ENCODE measurements at places on chromosomes 6 and 20. TPM values are rescaled to one million over a fixed set of nuclear protein-coding genes. Genes with fewer than 3 reads are reported as not detected.

Gene NOTCH4
- 0.67 TPM for total RNA-seq

DNA sequence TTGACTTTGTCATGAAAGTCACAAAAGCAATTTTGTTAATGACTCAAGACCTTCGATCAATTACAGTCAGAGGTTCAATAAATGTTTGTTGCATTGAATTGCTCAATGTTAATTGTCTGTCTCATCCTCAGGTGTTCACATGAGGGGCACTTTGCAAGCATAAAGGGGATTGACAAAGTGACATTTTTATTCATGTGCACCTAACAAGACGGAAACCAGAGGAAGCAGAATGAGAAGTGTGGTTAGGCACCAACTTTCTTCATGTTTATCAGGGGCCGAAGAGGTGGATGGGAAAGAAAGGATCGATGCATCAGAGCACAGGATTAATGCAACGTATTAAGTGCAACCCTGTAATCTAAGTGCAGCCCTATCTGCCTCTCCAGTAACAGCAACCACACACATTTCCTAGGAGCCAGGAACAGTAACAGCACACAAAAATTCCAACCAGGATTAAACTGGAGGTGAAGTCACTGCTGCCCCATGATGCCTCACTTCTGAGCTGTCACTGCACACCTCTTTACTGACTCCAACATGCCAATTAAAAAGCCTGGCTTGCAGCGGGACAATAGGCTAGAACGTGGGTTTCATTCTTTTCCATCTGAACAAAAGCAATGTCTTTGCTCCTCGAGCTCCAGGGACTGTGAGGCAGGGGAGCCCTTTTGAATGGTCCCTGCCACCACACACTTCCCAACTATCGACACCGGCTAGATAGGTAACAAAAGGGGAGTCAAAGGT is 262.7 kb downstream of the CD83 start:
- peaks cover 6% of the 10 kb centered on the region for H3K36me3 ChIP-seq
- peaks cover 32% of the 10 kb centered on the region for H3K4me1 ChIP-seq
- H3K4me3 ChIP-seq: no peak overlapping the region
- peaks cover 2% of the 10 kb centered on the region for H3K27me3 ChIP-seq

GRCh38 chr6:53284901-53285300 is 63.8 kb downstream of the ELOVL5 start:
- no peak overlapping the region for H3K27ac ChIP-seq
- peaks cover 31% of the 10 kb centered on the region for H3K36me3 ChIP-seq
- DNase-seq: no peak
- H3K4me3 ChIP-seq: no peak overlapping the region

GRCh38 chr20:11267131-11267761 is 593.4 kb upstream of the JAG1 start:
- H3K27me3 ChIP-seq: no peaks in the 10 kb centered on the region
- DNase-seq: no peak
- H3K4me1 ChIP-seq: no peaks in the 10 kb centered on the region

GRCh38 chr20:31496761-31497295 is 17.4 kb upstream of the HM13 start:
- H3K27ac ChIP-seq: no peak overlapping the region
- no peak overlapping the region for H3K4me3 ChIP-seq
- H3K4me1 ChIP-seq: no peaks in the 10 kb centered on the region
- no peak for DNase-seq
- no peaks in the 10 kb centered on the region for H3K36me3 ChIP-seq

Gene ATP6V1G2
- total RNA-seq: 5.5 TPM

DNA sequence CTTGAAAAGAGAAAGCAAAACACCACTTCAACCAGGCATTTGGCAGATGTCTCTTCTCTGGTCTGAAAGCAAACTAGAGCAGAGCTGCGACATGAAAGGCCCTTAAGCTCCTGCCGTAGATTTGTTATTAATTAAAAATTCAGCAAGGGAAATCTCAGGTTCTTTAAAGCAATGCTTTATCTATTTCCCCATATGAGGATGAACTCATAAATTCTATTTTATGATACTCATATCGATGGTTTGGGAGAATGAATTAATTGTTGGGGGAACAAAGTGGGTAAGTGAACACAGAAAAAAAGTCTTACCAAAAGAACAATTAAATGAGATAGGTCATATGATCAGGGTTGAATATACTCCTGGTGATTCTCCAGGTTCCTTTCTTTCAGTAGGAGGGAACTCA is 464.7 kb upstream of the SLC35B3 start:
- no peaks in the 10 kb centered on the region for H3K36me3 ChIP-seq

Gene NUS1
- total RNA-seq: 24.1 TPM

Gene HLA-DQB2
- not detected for total RNA-seq

DNA sequence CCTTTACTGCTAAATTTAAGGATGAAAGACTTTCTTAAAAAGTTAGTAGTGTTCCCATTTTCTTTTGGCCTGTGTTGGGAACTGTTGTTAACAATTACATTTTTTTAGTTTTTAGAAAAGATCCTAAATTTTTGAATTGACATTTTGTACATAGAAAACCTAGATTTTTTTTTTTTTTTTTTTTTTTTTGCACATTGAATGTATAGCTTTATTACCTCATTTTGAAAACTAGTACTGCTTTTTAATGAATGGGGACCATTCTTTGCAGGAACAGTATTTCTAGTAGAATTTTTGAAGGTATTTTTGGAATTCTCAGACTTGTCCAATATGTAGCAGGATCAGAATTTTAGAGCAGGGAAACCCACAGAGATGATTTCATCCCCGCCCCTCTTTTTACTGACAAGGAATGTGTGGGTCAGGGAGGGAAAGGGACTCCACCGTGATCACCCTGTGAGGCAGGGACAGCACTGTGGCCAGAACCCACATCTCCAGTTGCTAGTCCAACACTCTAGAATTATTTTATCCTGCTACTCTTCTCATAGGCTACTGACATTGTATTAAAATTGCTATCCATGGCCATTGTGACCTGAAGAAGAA is 154.4 kb upstream of the SUPT3H start:
- H3K4me3 ChIP-seq: no peak overlapping the region
- H3K4me1 ChIP-seq: peaks cover 1% of the 10 kb centered on the region
- DNase-seq: no peak
- H3K27me3 ChIP-seq: peaks cover 2% of the 10 kb centered on the region
- no peak overlapping the region for H3K27ac ChIP-seq
